ENCODE measurements at places on chromosomes 5 and 9.

DNA sequence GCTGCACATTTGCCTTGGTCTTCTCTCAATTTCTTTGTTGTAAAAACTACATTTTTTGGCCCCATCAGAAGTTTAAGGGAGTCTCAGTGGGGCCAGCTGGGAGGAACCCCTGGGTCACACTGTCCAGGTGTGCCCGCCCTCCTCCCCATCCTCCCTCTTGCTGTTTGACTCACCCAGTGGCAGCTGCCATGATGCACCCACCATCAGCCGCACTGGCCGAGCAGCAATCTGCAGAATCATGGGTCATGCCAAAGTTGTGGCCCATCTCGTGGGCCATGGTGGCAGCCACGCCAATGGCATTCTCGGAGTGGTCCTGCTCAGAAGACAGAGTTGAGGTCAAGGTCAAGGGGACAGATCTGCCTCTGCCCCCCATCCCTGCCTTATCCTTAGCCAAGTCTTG lies 45.5 kb downstream of the NIPAL4 start:
- no peak for DNase-seq

- peak; percentile 22 for DNase-seq
These were observed 70.2 kb upstream of the STXBP1 start for GRCh38 chr9:127541865-127542264.

DNA sequence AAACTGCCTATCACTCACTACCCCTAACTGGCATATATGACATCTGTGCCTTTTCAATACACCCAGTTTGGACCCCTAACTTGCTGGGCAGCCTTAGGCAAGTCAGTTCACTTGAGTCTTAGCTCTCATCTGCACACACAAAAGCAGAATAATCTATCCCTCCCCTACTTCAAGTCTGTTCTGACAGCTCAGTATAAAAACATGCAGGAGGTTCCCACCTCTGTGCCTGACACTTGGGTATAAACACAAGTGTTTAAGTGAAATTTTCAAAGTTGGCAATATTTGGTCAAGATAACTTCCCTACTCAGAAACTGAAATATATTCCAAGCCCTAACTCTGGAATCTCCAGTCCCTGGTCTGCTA lies 12.6 kb downstream of the HNRNPH1 start:
- no peak for DNase-seq

- no peak for DNase-seq
These were observed 82.5 kb downstream of the SPRY4 start for GRCh38 chr5:142242272-142242671.

DNA sequence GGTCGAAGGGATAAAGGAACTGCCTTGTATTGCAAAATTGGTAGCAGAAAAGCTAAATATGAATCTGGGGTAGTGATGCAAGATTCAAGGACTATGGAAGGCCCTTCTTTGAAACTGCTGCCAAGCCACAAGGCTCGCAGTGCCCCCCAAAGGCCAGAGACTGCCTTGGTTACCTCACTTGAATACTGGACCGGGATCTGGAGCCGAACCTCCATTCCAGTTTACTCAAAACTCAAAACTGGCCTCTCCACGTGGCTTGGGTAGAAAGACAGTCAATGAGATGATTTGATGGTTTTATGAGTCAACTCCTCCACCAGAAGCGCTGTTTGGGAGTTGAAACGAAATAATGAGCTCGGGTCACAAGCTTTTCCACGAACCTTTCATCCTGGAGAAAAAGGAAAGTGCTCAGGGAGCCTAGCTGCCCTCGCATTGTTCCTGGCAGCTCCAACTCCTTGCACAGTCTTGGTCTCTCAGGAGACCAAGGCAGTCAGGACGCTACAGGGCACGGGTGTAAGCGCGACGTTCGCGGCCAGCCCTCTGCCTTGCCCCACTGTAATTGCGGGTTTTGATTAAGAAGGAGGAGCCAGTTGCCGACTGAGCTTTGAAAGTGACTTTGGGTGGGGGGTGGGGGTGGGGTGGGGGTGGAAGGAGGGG lies 2.8 kb downstream of the ST8SIA4 start:
- no peak for DNase-seq

- DNase-seq = no peak
These were observed 115.1 kb downstream of the CDC42SE2 start for GRCh38 chr5:131378721-131379541.
